GM23248 (cell line): ENCODE measurements at places on chromosomes 2 and 18.

- DNase-seq: no peak
These were observed 95.6 kb upstream of the ITGB6 start for GRCh38 chr2:160295519-160296207.

DNA sequence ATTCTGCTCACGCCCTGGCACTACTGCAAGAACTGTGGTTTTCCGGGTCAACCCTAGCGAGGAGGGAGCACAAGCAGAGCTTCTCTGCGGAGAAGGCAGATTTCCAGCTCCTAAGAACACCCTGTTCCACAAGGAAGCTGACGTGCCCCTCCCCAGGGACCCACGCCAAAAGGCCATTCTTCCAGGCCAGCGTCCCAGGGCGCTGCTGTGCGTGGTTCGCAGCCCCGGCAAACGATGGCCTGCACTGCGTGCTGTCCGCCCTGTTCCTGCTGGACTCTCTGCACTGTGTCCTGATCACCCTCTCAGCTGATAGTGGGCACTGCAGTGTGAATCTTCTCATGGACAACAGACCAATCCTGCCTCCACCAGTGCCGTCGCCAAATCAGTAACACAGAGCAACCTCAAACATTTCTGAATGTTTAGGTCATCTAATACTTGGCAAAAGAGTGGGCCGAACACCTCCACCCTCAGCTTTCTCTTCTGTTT lies 49.1 kb downstream of the ADI1 start:
- peak; percentile 91 for DNase-seq

DNA sequence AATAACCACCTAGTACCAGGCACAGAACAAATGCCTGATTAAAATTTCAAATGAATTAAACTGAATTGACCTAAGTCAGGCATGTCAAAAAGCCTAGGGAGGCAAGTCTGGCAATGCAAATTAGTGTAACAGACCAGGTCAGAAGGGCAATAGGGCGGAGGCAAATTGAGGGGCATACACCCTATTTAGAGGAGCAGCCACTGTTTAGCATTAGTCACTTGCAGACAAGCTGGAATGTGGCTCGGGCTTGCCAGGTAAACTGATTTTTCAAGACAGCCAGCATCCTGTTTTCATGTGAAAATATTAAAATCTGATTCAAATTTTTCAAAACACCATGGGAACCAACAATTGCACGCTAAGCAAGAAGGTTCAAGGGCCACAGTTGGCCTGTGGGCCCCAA lies 160.3 kb downstream of the EN1 start:
- DNase-seq: no peak

DNA sequence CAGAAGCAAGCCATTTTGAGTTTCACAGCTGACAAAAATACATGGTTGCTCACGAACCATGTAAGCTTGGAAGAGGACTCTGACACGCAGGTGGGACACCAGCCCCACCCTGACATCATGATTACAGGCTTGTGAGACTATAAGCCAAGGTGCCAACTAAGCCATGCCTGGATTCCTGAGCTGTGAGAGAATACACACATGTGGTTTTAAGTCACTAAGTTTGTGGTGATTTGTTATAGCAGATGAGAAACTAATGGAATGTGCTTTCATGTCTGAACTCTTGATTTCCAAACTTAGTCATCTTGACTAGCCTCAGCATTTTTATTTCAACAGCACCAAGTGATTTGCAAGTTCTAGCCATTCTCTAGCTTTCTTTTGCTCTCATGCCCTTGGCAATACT lies 676.1 kb upstream of the CELF4 start:
- peak; percentile 0 for DNase-seq

- no peak for DNase-seq
These were observed 13.3 kb downstream of the NEU4 start for GRCh38 chr2:241822264-241822623.

DNA sequence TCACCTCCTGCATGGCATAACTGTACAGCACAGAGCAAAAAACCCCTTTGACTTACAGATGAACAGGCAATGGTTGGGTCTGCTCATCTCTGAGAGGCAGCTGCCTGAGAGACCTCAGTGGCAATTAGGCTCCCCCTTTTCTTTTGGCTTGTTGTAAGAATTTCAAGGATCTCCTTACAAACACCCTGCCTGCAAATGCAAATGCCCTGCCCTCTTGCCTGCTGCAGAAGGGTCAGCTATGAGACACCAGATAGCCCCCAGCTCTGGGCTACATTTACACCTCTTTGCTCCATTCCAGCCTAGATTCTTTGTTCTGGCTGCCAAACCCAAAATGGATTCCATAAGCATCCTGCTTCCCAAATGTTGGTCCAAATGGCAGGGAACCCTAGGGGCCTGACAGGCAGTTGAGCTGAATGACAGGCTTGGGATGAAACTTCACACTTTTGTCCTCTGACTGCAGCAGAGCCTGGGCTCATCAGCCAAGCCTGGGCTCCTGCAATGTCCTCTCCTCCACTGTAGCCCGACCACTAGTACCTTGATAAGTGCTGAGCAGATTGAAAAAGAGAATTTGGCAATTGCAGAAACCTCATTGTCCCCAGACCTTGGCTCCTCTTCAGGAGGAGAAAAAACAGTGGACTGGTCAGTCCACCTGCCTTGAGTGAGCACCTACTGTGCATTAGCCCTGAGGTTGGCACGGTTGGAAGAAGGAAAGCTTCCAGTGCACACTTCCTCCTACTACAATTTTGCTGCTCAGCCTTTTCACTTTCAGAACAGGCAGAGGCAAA lies 678.3 kb downstream of the BCL11A start:
- DNase-seq: no peak

DNA sequence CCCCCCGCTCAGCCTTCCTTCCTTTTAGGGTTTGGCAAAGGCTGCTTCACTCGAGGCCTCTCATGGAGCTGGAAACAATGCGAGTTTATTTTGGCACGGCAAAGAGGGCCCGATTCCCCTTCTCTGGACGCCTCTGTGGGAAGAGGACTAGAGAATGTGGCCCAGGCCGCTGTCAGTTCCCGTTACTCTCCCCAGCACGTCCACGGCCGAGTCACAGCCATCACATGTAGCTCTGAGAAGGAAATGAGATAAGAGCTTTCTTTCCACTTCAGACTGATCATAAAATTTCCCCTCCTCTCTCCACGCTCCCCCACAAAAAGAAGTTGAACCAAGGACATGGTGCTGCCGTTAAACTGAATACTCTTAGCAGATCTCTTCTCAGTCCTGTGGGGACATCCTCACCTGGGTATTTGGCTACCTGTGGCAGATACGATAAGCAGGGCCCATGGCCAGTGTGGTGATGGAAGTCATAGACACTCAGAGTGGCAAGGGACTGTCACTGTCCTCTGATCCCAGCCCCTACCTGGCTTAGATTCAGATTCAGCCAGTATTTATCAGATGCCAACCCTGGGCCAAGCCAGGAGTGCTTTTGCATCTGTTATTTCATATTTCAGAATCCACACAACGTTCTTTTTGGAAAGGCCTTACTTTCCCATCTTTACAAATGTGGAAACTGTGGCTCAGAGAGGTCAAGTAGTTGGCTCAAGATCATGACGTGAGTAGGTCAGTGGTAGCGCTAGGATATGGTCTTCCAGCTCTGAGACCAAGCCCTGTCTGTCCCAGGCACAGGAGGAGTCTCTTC lies 101.2 kb downstream of the MCFD2 start:
- DNase-seq: peak; percentile 75

GRCh38 chr18:49537232-49537896 lies 24.5 kb upstream of the LIPG start:
- DNase-seq: no peak

GRCh38 chr18:76490670-76491472 lies 4.2 kb downstream of the ZNF516 start:
- peak; percentile 70 for DNase-seq

GRCh38 chr2:24840962-24841945 lies 48.0 kb downstream of the CENPO start:
- DNase-seq: no peak

GRCh38 chr2:5911718-5912117 lies 219.5 kb downstream of the SOX11 start:
- DNase-seq: no peak

- DNase-seq: no peak
These were observed 150.0 kb upstream of the ALKAL2 start for GRCh38 chr2:437756-438393.

- DNase-seq: peak; percentile 94
These were observed 1.4 kb upstream of the LAPTM4A start for GRCh38 chr2:20052861-20053281.

- DNase-seq: no peak
These were observed 626.7 kb downstream of the BCL11A start for GRCh38 chr2:59926731-59927130.

GRCh38 chr2:128313931-128314347 lies 4.7 kb downstream of the HS6ST1 start:
- DNase-seq: no peak

GRCh38 chr2:179265082-179265510 lies 464 bp upstream of the SESTD1 start:
- peak; percentile 90 for DNase-seq

GRCh38 chr18:79068341-79068936 lies 755 bp upstream of the ATP9B start:
- DNase-seq: peak; percentile 54

DNA sequence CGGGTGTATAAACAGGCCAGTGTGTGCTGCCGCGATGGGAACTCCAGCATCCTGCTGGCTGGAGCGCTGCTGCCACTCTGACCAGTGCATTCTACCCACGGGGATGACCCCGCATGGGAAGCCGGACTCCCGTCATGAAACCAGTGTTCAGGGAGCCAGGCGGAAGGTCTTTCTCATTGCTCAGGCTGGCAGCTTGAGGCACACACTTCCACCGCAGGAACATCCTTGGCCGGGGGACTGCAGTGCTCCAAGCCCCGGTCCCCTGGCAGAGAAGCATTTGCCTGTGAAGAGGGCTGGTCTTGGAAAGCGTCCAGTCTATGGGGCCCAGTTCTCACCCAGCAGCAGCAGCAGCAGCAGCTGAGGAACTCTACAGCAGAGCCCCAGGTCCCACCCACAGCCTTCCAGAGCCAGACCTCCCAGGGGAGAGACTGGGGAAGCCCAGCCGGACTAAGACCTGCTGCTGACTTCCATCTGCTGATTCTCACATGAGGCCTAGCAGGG lies 235.9 kb downstream of the KLHL29 start:
- no peak for DNase-seq

DNA sequence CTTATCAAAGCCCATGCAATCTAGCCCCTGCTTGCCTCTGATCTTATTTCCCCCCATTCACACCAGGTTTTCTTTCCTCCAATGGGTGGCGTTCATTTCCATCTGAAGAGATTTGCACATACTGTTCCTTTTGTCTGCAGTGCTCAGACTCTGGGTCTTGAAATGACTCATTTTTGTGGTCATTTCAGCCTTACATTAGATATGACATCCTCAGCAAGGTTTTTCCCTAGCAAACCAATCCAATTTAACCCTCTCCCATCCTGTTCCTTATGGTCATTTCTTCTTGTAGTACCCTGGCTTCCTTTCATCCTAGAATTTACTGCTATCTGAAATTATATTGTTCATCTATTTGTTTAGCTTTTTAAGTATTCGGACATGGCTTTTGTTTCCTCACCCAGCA lies 42.5 kb upstream of the SCN1A start:
- peak; percentile 30 for DNase-seq

DNA sequence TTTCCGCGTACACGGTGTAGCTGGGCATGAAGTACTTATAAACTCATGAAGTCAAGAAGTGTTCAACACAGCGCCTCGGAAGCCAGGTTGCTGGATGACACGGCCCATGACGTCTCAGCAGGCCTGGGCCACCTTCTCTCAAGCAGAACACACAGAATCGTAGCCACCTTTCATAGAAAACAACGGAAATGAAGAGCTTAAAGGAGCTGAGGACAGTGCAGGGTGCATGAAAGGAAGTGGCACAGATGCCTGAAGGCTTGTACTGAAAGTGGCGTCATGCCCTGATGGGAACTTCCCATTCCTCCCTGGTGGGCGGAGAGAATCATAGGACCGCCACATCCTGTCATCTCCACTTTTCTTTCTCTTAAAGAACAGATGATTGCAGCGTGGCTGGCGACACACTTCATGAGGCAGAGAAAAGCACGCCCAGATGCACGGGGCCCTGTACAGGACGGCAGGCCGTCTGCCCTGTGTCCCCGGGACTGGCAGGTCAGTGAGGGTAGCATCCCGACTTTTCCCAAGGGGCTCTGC lies 31.1 kb downstream of the HDAC4 start:
- no peak for DNase-seq

DNA sequence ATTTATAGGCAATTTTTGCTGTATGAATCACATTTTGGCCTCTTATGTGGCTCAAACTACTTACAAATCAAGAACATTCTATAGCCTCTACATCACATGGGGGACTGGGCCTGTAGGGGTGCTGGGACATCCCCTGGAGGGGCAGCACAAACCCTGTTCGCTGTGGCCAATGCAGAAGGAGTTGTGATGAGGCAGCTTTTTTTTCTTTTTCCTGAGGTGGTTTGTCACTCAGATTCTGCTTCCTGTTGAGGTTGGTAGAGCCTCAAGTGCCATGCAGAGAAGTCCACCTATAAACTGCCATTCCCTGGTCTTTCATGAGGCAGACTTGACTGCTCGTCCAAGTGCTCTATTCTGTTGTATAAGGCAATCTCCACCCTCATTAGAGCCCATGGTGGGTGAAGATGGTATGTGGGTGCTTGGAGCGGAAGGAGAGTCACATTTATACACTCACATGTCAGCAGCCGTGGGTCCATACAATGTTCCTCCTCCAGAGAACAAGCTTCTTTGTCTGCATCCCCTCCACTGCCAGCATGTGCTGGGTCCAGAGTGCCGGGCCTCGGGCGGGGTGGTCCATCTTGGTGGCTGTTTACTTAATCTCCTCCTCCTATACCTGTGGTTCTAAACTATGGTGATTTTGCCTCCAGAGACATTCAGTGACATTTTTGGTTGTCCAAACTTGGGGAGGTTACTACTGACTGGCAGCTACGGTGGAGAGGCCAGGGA lies 120.3 kb downstream of the ACOXL start:
- peak; percentile 9 for DNase-seq

DNA sequence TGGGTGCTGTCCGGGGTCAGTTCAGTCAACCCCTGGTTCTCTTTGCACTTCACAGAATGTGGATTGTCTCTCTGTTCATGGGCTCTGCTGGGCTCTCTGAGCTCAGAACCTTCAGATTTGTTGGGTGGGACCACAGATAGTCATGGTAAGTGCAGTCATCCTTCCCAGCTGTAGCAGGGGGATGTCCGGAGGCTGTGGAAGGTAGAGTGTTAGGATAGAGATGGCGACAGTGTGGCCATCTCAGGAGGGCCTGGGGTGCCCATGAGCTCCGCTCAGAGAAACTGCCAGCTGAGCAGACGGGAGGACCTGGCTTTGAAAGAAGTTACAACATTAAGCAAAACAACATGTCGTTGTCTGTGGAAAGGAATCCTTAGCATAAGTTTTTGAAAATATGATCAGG lies 149.8 kb downstream of the FAM210A start:
- no peak for DNase-seq

GRCh38 chr18:44079606-44080005 lies 601.1 kb upstream of the SETBP1 start:
- peak; percentile 69 for DNase-seq

DNA sequence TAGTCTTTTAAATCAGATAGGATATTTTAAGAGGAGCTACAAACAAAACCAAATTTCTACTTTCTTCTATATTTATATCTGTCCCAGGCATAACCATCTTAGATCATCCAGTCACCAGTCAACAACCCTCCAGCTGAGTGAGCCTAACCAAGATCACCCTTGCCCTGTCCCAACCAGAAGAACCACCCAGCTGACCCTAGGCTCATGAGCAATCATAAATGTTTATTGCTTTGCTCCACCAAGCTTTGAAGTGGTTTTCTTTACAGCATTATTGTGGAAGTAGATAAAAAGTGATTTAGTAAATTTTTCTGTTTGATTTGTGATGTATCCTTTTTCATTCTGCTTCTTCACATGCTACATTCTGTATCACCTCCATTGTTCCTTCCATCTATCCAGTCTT lies 167.2 kb upstream of the PIEZO2 start:
- no peak for DNase-seq

- DNase-seq: no peak
These were observed 30.1 kb downstream of the MROH2A start for GRCh38 chr2:233807966-233808935.
